ENCODE measurements at places on chromosomes 3 and 15. TPM values are rescaled to one million over a fixed set of nuclear protein-coding genes. Genes with fewer than 3 reads are reported as not detected.

The TPRG1 gene
- polyA plus RNA-seq, result not detected

The TRPM1 gene
- 0.39 TPM for polyA plus RNA-seq

The DNAH1 gene
- polyA plus RNA-seq, result 0.15 TPM

The SLC2A2 gene
- 0.09 TPM for polyA plus RNA-seq

The CAV3 gene
- 1.7 TPM for polyA plus RNA-seq

The TM4SF18 gene
- not detected for polyA plus RNA-seq

The GOLGA8H gene
- polyA plus RNA-seq, result not detected

The EDEM1 gene
- polyA plus RNA-seq, result 1.8 TPM

The OR5K2 gene
- not detected for polyA plus RNA-seq

The TNFAIP8L3 gene
- not detected for polyA plus RNA-seq

The STXBP5L gene
- polyA plus RNA-seq, result 13.7 TPM

The FHIT gene
- polyA plus RNA-seq, result 14.7 TPM

The GNAI2 gene
- 4.9 TPM for polyA plus RNA-seq
